Fibroblast of lung (primary cell): ENCODE measurements at places on chromosomes 5 and 9. TPM values are rescaled to one million over a fixed set of nuclear protein-coding genes. Genes with fewer than 3 reads are reported as not detected.

- no peak for DNase-seq
Measured at GRCh38 chr5:168172760-168173223, 118.7 kb upstream of the WWC1 start.

DNA sequence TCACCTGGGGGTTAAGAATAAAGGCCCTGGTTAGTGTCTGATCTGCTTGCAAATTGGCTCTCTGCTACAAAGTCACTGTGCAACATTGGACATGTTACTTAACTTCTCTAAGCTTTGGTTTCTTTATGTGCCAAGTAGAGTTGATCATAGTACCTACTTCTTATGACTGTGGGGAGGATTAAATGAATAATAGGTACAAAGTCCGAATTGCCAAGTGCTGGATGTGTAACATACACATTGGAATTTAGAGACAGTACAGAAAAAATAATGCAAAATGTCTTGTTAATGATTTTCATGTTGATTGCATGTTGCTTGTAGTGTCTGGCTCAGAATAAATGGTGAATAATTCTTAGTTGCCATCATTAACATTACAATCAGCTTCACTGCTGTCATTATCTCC is 2.2 kb downstream of the DOCK8 start:
- no peak for DNase-seq

GRCh38 chr5:133323494-133324457 is 272.0 kb downstream of the HSPA4 start:
- DNase-seq, result no peak

GRCh38 chr5:159504857-159505304 is 174.6 kb upstream of the IL12B start:
- DNase-seq, result peak; percentile 74

ZCCHC9 gene
- 34.9 and 50.9 TPM in 2 replicates for total RNA-seq

GABRA6 gene
- total RNA-seq, result not detected in 2 replicates

PCDHA5 gene
- 0.33 TPM in 1 of 2 replicates, not detected in the other for total RNA-seq

RNF44 gene
- 2.3 and 2.6 TPM in 2 replicates for total RNA-seq
